ENCODE measurements at places on chromosomes 16 and 17.
A peak's percentile ranks its signal among the peaks of the same experiment; 100 is the strongest.

DNA sequence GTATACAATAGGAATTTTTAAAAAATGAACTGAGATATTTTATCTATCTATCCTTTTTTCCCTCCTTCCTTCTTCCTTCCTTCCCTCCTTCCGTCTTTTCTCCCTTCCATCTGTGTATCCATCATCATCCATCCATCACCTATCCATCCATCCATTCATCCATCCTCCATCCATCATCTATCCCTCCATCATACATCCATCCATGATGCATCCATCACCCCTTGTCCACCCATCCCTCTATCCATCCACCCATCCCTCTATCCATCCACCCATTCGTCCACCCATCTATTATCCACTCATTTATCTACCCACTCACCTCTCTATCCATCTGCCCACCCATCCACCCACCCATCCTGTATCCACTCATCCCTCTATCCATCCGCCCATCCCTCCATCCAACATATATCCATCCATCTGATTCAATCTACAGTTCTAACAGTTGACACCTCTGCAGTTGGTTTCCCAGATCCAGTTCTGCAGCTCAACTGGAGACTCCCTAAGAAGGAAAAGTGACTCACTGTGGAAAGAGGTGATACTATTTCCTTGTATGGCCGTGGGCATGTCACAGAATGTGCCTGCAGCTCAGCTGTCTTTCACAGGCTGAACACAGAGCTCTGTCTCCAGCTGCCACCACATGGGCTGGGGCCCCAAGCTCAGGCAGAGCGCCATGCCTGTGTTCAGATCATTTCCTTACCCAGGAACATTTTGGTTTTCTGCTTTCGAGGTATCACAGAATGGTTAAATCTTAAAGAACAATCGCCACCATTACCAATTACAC, 130.8 kb downstream of the XYLT1 start:
- DNase-seq: no peak

DNA sequence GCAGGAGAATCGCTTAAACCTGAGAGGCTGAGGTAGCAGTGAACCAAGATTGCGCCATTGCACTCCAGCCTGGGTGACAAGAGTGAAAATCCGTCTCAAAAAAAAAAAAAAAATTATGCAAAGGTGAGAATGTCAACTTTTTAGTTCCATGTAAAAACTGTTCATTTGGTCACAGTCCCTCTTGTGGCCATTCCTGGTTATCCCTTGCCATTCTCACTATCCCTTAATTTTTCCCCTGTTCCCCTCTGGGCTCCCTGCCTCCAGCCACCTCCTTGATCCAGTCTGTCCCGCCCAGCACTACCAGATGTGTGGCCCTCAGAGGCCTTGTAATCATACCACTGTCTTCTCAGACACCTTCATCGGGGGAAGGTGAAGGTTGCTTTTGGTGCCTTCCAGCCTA, 23.4 kb downstream of the DCAF7 start:
- DNase-seq: no peak

- peak; percentile 39 for DNase-seq
These were observed 5.4 kb downstream of the ATPAF2 start for GRCh38 chr17:18033442-18034099.

DNA sequence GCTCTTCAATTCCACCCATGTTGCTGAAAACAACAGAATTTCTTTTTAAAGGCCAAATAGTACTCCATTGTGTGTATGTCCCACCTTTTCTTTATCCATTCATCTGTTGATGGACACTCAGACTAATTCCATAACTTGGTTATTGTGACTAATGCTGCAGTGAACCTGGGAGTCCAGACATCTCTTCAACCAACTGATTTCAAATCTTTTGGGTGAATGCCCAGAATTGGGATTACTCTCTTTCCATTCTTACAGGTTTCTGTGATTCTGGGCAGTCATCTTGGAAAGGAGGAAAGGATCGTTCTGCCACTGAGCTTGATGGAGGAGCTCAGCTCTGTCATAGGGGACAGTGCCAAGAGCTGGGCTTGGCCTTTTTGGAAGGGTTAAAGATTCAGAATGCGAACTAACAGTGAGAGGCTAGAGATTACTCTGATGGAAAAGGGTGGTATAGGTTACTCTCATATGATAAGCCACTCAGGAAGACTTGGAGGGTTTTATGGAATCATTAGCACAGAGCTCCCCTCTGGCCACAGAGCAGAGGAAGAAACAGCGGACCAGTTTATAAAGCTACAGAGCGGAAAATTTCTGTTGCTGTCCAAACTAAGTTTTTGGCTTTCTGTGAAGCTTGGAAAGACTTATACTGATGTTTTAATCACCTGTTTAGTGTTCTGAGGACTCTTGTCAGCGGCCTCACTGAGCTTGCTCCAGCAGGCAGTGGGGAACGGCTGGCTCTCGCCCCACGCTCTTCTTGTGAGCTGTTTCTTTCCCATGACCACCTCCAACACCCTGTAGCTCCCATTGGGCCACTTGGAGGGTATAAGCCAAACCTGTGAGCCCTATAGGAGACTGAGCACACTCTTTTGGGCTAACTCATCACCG, 48.3 kb downstream of the HIC1 start:
- DNase-seq: no peak

GRCh38 chr16:81526935-81527334, 82.3 kb downstream of the CMIP start:
- no peak for DNase-seq

GRCh38 chr16:19722981-19723380, 4.9 kb downstream of the IQCK start:
- no peak for DNase-seq

DNA sequence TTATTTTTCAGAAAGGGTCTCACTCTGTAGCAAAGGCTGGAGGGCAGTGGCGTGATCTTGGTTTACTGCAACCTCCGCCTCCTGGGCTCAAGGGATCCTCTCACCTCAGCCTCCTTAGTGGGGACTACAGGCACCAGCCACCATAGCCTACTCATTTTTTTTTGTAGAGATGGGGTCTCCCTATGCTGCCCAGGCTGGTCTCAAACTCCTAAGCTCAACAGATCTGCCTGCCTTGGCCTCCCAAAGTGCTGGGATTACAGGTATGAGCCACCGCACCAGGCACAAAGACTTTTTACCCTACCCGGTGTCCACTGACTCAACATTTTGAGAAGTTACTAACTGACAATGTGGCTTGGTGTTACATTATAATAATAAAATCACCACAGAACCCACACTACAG, 7.2 kb downstream of the GRB2 start:
- no peak for DNase-seq

- DNase-seq: no peak
These were observed 24.3 kb downstream of the HLF start for GRCh38 chr17:55289106-55289446.

GRCh38 chr16:85554889-85555718, 58.0 kb upstream of the GSE1 start:
- DNase-seq: peak; percentile 65

DNA sequence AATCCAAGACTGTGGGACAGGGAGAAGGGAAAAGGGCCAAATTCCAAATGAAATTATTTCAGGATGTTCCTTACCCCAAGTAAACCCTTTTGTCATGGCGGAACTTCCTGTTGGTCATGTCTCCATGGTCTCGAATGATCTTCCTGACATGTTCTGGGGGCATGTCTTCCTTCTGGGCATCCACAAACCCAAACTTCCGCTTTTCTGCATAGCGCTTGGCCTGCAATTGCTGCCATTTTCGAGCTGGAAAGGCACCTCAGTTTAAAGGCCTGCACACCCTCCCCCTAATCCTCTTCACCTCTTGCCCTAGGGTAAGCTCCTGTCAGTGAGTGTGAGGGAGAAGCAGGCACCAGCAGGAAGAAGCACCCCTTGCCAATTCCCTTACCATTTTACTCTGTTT, 1.2 kb downstream of the PRPF8 start:
- no peak for DNase-seq

GRCh38 chr17:1905190-1905913, 75.5 kb downstream of the RPA1 start:
- no peak for DNase-seq

DNA sequence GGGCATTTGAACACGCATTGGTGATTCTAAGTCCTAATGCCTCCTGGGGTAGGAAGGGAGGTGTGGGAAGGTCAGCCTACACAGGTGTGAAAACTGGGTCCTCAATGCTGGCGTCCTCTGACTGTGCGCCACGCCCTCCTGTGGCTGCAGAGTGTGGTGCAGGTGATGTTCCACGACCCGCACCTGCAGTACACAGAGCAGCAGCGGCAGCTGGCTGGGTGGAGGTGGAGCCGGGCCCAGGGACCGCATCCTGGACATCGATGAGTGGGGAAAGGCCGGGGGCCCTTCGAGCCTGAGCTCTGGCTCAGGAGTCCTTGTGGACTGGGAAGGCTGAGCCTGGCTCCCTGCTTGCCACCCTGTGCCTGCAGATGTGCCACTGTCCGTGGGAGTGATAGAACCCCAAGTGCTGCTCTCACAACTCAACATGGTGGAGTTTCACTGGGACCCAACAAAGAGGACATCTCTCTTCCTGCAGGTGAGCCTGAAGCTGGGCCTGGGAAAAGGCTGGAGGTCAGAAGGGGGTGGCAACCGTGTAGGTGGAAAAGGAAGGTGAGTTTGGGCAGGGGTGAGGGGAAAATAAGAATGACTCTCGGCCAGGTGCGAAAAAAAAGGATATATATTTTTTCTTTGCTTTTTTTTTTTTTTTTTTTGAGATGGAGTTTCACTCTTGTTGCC, 14.0 kb upstream of the STAC2 start:
- peak; percentile 73 for DNase-seq

GRCh38 chr17:38461683-38462082, 33.4 kb downstream of the ARHGAP23 start:
- DNase-seq: no peak

DNA sequence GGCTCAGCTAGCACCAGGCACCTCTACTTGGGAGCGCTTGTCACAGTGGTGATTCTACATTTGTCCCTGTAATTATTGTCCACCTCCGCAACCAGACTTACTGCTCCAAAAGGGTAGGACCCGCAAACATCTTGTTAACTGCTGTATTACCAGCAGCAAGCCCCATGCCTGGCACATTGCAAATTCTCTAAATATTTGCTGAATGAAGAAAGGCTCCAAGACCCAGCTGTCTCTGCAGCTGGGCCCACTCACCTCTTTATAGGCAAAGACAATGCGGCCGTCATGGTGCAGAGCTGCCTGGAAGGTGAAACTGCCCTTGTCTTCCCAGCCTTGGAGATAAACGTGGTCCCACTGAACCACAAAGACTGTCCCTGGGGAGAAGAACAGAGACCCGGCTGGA, 44.3 kb downstream of the PLXDC1 start:
- DNase-seq: no peak

DNA sequence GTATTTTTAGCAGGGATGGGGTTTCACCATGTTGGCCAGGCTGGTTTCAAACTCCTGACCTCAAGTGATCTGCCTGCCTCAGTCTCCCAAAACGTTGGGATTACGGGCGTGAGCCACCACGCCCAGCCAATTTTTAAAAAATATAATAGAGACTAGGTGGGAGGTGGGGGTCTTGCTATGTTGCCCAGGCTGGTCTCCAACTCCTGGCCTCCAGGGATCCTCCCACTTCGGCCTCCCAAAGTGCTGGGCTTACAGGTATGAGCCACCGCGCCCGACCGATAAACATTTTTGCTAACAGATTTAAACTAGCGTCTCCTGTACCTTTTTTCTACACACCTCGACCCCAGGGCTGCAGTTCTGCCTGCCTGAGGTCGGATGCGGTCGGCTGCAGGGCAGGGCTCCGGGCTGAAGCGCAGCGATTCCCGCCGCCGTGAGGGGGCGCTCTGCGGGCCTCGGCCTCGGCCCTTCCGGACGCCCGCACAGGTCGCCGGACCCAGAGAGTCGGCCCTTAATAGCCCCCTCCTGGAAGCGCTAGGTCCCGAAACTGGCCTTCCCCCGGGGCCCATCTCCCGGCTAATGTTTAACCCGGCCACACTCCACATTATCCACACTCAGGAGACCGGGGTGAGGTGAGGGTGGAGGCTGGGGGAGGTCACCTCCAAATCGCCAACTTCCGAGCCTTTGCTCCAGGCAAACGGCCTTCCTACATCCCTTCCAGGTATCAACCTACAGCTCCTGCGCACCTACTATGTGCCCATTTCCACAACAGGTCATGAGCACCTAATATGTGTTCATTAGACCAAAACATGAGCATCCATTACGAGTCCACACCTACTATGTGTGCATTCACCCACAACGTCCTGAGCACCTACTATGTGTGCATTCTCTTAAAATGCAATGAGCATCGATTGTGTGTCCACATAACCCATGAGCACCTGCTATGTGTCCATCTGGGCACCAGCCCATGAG, 2.0 kb upstream of the GLIS2 start:
- no peak for DNase-seq

- DNase-seq: no peak
These were observed 4.6 kb upstream of the GSE1 start for GRCh38 chr16:85608515-85608885.

GRCh38 chr16:12231666-12232065, 255.1 kb downstream of the SNX29 start:
- no peak for DNase-seq

- DNase-seq: peak; percentile 40
These were observed 2.0 kb downstream of the NCBP3 start for GRCh38 chr17:3843935-3844516.

DNA sequence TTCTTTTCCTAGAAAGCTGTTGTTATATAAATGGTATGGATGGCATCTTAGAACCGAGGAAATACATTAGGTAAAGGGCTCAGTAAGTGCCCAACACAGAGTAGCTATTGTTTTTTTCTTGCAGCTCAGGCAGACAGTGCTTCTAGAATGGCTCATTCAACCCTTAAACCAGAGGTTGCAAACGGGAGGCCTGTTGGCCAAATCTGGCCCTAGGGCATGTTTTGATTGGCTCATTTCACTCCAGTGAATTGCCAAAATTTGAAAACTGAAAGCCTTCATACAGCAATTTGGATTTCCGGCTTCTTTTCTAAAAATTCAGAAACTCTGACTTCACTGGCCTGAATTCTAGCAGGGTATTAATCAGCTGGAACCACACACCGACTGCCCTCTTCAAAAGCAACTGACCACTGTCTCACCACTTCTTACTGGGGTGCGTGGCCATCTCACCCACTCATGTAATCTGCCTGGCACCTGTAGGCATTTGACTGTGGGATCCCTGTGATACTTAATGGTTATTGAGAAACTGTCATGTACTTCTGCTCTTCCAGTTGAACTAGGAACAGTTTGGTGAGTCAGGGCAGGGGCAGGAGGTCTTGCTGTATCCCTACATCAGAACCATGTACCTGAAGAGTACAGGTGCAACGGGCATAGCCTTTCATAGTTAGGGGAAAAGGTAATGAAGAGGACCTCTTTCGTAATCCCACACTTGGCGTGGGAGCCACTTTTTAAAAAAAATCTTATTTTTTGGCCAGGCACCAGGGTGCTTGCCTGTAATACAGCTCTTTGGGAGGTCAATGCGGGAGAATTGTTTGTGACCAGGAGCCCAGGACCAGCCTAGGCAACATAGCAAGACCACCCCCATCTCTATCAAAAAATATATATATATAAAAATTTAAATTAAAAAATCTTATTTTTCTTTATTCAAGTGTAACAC, 53.6 kb upstream of the SCNN1B start:
- no peak for DNase-seq

GRCh38 chr17:49440581-49440980, 25.9 kb upstream of the PHB1 start:
- DNase-seq: no peak

GRCh38 chr16:50861451-50861850, 119.6 kb downstream of the CYLD start:
- DNase-seq: no peak
